Posterior vena cava (tissue), 2 donors: ENCODE measurements at places on chromosomes 1 and 21. TPM values are rescaled to one million over a fixed set of nuclear protein-coding genes. Genes with fewer than 3 reads are reported as not detected.

The NPPA gene
- 3.8 TPM for total RNA-seq

The GPR25 gene
- not detected for total RNA-seq

The OR2L3 gene
- total RNA-seq, result not detected

The BTG2 gene
- total RNA-seq, result 153 TPM

The KPRP gene
- not detected for total RNA-seq

The CELA2B gene
- not detected for total RNA-seq

The CCT3 gene
- total RNA-seq, result 133 TPM

The KIF21B gene
- 2.9 TPM for total RNA-seq

The UFC1 gene
- 63.0 TPM for total RNA-seq

The FCGR3A gene
- total RNA-seq, result 41.0 TPM
